Stimulated activated CD4-positive, alpha-beta T cell treated with anti-CD3 and anti-CD28 coated beads, Interleukin-12 subunit alpha, Interleukin-12 subunit beta, amount 100 ng/mL, for 48 hours (primary cell): ENCODE measurements at places on chromosomes 2 and 18.

GRCh38 chr2:229996320-229996719 lies 72.4 kb downstream of the SLC16A14 start:
- no peak for DNase-seq

- no peak for DNase-seq
These were observed 461.7 kb downstream of the STK39 start for GRCh38 chr2:167785606-167786216.

GRCh38 chr2:114864901-114865300 lies 422.5 kb downstream of the DPP10 start:
- DNase-seq, result no peak

DNA sequence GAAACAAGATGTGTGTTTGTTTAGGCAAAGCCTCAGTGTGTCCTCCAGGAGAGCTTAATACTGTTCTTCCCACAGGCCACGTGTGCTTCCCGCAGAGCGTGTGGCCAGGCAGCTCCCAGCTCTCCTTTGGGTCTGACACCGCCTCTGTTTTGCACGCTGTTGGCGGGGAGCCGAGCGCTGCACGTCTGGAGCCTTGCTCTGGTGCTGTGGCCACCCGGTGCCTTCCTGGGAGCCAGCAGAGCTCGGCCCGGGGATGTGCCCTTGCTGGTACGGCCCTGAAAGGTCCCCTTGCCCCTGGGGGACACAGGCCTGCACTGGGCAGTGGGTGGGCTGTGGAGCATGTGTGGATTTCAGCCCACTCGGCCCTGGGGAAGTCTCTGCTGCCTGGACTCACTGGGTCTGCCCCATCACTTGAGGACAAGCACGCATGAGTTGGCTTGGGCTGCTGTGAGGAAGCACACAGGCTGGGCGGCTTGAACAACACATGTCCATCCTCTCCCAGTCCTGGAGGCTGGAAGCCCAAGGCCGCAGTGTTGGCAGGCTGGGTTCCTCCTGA lies 160.7 kb upstream of the HDAC4 start:
- no peak for DNase-seq

DNA sequence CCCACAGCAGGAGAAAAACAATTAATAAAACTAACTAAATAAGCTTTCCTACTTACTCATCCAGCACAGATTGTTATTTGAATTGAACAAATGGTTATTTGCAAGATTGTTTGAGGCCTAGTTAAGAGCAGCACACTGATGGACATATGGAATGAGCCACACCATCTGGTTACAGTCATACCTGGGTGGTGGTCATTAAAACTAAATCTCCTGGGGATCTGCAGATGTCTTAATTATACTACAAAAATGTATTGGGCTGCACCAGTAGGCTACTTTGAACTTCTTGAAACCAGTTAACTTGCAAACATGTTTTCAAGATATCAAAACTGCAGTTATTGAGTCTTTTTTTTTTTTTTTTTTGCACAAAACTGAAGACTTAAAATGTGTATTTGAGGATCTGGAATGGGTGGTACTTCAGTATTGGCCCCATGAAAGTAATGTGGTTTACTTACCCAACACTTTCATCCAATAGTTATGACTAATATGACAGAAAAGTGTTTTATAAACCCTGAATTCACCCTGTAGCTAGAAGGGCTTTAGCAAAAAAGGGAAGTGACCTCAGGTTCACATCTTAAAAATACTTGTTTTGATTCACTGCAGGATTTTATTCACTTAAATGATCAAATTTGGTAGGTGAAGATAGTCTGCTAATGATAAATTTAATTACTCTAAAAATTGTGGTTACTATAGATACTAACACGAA lies 10.8 kb downstream of the AGFG1 start:
- DNase-seq, result no peak

GRCh38 chr2:156445296-156446220 lies 9.4 kb downstream of the GPD2 start:
- DNase-seq, result no peak

DNA sequence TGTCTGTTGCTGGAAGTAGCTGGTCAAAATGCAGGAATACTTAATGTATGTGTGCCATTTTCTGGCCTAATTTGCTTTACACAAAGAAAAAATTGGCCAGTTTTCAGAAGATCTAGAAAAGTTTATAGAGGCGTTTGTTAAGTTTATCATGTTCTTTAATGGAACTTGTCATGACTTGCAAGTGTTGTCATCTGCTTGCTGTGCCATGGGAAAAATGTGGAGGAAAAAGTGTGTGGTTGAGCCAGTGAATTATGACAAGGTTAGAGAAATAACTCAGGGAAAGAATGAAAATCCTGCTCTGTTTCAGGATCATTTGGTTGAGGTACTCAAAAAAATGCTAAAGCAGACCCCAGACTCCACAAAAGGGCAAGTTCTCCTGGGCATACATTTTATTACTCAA lies 301.6 kb upstream of the CDH2 start:
- no peak for DNase-seq

DNA sequence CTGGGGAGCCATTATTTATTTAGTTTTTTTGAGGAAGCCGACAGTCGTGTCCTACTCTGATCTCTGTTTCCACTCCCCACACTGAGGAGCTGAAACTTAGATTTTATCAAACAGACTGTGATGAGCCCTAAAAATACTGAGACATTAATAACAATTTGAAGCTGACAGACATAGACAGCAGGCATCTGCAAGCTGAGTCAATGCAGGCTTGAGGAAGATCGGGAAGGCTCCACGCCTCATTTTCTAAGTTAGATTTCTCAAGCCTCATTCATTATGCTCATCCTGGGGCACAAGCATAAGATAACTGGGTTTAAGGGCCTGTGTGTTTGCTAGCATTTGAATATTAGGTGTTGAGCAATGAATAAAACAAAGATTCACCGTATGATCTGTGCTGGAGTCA lies 26.3 kb downstream of the EFR3B start:
- no peak for DNase-seq

GRCh38 chr2:112725545-112726457 lies 5.0 kb downstream of the NT5DC4 start:
- DNase-seq, result no peak

GRCh38 chr2:197255543-197255942 lies 55.0 kb downstream of the ANKRD44 start:
- DNase-seq, result peak; percentile 75

DNA sequence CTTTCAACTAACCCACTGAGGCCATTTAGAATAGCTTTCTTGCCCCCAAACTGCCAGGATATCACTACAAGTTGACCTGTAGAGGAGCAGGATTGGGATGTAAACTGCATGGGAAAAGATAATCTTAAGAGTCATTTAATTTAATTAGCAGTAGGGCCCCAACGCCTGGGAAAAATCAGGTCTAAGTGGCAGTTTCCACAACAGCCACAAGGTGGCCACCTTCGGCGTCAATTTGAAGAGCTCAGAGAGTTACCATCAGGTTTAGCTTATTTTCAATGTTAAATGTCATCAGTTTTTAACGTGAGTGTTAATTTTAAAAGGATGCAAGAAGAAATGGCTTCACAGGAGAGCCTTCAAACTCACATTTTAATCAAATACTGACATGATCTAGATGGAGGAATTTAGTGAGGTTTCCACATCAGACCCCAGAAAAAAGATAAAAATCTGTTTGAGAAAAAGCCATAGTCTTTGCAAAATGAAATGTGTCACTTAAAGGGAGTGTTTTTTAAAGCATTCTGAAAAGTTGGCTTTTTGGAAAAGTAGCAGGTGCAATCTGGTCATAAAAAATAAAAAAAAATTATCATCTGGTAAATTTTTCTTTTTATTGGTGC lies 77.3 kb upstream of the UPP2 start:
- peak; percentile 34 for DNase-seq

- no peak for DNase-seq
These were observed 12.0 kb upstream of the CHRNA1 start for GRCh38 chr2:174776223-174776622.

GRCh38 chr2:223647258-223647952 lies 45.2 kb upstream of the SCG2 start:
- DNase-seq, result no peak

- no peak for DNase-seq
These were observed 1.5 kb upstream of the CERKL start for GRCh38 chr2:181658444-181658843.

DNA sequence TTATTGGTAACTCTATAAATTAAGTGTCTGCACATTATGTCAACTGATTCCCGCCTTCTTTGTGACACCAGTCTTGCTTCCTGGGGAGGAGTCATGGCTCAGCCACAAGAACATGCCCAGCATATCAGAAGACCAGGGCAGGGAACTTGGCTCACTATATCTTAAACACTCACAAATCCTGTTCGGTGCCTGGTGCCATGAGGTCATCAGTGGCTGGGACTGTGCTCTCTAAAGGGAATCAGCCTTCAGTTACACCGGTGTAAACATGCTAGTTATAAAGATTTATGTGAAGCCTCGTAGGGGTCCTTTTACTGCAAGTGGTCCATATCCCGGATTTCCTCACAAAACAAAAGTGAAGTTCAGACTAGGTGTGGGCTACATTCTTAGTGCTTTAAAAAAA lies 73.1 kb upstream of the ZNF521 start:
- DNase-seq, result no peak

DNA sequence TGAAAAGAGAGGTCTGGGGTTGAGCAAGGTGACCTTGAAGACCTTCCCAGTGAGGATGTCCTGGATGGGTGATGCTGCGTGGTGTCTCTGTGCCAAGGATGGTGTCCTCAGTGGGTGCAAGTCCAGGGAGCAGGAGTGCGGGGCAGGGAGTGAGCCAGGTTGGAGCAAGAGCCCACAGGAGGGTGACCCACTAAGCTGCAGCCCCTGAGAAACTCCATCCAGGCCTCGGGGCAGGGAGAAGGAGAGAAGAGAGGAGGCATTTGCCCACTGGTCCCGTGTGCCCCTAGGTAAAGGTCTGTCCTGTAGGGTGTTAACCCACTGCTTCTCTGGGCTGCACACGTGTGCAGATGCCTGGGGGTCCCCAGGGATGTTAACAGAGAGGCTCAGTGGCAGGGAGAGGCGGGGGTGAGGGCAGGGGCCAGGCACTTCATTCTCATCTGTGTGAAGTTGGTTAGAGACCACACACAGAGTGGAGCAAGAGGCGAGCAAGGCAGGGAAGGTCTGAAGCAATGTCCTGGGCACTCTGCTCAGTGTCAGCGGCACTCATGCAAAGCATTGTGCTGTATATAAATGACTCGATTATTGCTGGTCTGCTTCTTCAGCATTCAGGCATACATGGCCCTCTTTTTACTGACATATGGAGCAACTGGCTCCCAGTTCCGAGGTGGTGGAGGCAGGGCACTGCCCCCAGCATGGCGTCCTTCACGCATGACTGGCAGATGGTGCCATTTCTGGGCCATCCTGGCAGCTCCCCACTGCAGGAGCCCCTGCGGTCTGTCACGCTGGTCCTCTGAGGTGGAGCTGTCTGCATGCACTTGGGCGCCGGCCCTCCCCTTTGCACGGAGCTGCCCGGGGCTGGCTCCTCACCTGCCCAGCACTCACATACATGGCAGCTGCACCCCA lies 117.2 kb upstream of the HS6ST1 start:
- DNase-seq, result no peak

GRCh38 chr18:32276906-32277305 lies 87.1 kb downstream of the MEP1B start:
- no peak for DNase-seq

DNA sequence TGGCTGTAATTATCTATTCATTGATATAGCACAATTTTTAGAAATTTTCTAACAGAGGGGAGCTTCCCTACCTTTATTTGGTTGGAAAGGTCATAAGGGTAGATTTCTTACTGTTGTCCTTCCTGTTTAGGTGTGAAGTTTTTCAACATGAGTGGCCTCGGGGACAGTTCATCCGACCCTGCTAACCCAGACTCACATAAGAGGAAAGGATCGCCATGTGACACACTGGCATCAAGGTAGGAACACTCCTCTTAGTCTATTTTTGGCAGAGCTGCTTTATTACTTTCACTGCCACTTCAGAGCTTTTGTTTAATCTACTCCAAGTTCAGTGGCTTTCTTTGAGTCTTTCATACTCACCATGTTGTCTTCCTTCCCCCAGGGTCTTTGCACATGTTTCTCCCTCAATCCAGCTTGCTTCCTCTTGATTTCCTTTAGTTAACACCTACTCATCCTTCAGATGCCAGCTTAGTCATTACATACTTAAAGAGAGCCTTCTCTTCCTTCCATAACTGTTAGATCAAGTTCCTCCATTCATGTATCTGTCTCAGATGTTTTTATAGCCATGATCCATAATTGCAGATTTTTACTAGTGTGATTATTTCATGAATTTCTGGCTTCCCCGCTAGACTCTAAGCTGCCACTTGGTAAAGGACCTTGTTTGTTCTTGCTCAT lies 134.5 kb downstream of the PTRHD1 start:
- no peak for DNase-seq

DNA sequence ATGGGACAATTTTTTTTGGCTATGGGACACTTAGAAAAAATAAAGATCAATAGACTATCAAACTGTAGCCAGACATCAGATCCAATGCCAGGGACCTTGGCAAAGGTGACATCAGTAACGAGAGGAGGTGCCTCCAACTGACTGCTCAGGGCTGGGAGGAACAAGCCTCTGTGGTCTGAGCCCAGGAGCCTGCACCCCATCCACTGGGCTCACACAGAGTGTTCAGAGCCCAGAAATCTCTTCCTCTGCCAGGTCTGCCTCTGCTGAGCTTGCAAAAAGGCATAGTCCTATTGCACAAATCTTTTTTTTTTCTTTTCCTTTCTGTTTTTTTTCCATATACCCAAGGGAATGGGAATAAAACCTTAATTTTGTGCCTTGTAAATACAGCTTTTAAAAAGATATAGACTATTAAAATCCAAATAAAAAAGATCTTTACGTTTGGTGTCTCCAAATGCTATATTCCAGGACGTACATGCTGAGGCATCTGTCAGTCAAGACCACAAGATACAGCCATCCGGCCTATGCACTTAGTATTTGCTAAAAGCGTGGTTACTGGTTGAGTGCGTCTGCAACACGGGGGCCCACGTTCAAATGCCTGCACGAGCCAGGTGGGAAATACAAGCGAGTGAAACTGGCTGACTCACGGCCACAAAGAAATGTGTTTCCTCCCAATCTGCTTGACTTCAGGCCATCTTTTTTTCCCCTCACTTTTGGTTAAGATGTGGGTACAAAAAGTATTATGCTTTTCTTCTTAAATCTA lies 7.8 kb upstream of the ARHGAP25 start:
- peak; percentile 66 for DNase-seq

GRCh38 chr2:113038291-113038690 lies 14.4 kb downstream of the IL36B start:
- DNase-seq, result no peak

DNA sequence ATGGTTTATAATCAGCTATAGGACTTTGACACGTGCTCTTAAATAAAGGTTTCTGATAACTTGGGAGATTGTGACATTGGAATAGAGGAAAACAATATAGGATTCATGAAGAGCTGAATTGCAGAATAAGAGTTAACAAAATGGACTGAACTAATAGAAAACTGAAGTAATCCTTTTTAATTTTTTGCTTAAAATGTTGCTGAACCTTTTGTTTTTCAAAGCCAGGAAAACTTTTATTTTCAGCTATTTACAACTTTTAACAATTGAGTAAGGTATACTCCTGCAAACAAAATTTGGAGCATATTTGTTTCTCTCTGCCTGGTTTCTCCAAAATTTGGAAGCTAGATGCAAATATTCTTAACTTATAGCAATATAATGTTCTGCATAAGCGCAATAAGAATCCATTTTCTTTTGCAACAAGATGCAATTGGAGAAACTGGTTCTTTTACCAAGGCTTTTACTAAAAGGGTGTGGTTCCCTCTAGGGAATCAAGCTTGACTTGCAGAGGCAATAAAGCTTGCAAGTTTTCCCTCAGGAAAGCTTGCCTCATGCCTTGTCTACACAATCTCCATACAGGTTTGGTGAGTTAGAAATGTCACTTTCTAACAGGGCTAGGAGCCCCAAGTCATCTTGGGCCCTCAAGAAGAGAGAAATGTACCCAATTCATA lies 10.3 kb upstream of the PDK1 start:
- no peak for DNase-seq
